ENCODE measurements at places on chromosomes 16 and 17.

- no peak for DNase-seq
Observed at GRCh38 chr17:48295362-48296288, 134.4 kb downstream of the SKAP1 start.

GRCh38 chr17:56933151-56933745, 19.4 kb upstream of the TRIM25 start:
- DNase-seq: no peak

GRCh38 chr17:48356866-48357265, 73.1 kb downstream of the SKAP1 start:
- DNase-seq: no peak

DNA sequence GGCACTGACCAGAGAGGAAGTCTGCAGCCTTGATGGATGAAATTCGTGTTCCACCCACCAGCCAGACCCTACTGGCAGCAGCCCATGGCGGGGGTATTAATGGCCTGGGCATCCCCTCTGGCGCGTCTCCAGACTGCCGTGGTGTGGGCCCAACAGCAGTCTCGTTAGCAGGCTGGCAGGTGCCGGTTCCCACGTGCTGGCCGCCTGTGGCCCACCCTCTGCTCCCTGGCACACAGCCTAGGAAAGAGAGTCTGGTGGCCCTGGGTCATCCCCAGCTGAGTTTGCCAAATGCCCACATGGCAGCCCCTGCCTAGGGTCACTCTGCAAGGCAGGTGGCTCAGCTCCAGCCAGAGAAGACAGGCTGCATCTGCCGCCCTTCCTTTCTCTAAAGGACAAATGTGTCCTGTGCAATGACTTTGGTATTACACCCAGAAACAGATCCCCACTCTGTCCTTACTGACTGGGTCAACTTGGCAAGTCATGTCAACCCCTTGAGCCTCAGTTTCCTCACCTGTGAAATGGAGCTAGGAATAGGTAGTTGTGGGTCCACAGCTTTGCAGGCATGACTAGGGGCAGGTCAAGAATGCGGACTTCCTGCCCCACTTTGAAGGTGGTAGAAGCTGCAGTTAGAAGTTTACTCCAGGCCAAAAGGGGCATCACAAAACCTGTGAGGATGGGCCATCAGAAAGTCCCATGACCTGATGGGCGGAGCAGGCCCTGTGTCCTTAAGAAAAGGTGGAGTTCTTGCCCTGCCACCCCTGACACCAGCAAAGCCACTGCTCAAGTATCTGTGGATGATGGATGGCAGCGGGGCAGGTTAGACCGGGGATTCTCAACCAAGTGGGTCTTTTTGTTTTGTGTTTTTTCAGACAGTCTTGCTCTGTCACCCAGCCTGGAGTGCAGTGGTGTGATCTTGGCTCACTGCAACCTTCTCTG, 76.6 kb downstream of the ABCC6 start:
- DNase-seq: no peak

DNA sequence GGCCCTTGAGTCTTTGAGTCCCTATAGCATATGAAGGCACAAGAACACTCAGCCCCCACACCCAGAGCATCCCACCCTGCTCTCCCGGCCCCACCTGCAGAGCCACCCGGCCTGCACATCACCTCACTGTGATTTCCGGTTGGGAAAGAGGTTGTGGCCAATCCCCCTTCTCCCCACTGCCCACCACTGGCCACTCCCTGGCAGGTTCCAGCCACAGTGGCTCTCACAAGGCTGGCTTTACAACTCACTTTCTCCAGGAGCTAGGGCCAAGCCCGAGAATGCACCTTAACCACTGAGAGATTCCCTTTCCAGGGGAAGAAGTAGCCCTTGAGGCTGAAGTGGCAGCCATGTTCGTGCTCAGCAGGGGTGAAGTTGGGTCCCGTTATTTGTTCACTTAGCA, 123.9 kb downstream of the C16orf78 start:
- no peak for DNase-seq

GRCh38 chr17:48586355-48587258, 3.4 kb downstream of the HOXB3 start:
- peak; percentile 50 for DNase-seq

GRCh38 chr17:11330006-11330405, 89.0 kb downstream of the SHISA6 start:
- DNase-seq: no peak

DNA sequence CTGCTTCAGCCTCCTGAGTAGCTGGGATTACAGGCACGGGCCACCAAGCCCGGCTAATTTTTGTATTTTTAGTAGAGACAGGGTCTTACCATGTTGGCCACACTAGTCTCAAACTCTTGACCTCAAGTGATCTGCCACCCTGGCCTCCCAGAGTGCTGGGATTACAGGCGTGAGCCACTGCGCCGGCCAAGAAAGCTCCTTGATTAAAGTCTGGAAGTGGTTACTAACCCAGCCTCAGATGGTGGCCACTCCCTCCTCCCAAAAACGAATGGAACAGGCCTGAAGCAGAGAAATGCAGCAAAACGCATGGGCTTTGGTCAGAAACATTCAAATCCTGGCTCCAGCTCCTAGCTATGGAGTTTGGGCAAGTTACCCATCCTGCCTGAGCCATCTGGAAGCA, 11.3 kb downstream of the FKBP10 start:
- DNase-seq: no peak

GRCh38 chr17:7560172-7561027, 1.3 kb upstream of the SENP3 start:
- DNase-seq: no peak

- no peak for DNase-seq
Observed at GRCh38 chr16:30870904-30871303, 23.0 kb downstream of the BCL7C start.

GRCh38 chr17:4156750-4157381, 13.9 kb downstream of the CYB5D2 start:
- no peak for DNase-seq

DNA sequence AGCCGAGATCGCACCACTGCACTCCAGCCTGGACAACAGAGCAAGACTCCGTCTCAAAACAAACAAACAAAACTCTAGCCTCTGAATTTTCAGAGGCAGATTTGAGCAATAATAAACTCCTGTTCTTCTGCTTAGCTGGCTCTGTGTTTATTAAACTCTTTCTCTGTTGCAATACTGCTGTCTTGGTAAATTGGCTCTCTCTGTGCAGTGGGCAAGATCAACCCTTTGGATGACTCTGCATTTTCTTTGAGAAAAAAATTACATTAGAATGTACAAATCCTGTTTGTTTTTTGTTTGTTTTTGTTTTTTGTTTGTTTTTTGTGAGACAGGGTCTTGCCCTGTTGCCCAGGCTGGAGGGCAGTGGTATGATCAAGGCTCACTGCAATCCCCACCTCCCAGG, 75.8 kb upstream of the RPH3AL start:
- DNase-seq: no peak

DNA sequence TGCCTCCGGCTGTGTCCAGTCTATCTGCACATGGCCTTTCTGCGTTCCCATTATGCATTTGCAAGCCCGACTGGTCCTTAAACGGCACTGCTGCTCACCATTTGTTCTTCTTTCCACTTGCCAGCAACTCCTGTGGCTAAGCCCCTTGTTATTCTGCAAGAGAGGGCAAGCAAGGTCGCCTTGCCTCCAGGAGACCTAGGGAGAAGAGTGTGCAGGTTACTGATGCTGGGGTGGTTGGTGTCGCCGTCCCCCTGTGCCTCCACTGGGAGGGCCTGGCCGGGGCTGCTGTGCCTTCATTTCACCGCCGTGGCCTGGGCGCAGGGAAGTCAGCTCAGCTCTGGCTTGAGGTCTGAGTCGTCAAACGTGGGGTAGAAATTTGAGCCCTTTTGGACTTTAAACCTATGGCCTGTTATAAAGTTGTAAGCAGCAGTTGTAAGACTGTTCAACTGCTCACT, 12.7 kb downstream of the SLC6A4 start:
- DNase-seq: no peak

DNA sequence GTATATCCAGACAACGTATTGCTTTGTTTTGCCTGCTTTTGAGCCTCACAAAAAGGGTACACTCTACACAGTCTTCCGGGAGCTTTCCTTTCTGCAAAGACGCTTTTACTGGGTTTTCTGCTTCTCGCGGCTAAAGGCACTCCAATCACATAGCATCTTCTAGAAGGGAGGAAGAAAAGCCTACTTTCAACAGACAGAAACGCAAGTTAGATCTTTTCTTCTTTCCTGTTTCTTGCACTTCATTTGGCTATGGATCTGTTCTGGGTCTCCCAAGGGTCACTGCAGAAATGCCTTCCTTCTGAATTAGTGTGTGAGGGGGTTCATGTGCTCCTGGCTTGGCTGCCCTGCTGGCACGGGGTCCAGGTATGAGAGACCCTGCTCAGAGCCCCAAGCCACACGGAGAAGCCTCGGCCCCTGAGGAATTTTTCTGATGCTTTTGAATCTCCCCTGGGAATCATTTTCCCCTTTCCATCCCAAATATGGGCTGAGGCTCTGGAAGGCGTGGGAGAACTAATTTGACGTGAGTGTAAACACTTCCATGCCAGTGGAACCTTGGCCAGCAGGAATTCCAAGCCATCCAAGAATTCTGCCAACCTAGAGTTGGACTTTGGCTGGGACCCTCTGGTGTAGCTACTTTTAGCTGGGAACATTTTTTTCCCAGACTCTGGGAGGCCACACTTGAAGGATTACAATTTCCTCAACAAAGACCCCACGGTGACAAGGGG, 49.6 kb upstream of the NKD1 start:
- no peak for DNase-seq

DNA sequence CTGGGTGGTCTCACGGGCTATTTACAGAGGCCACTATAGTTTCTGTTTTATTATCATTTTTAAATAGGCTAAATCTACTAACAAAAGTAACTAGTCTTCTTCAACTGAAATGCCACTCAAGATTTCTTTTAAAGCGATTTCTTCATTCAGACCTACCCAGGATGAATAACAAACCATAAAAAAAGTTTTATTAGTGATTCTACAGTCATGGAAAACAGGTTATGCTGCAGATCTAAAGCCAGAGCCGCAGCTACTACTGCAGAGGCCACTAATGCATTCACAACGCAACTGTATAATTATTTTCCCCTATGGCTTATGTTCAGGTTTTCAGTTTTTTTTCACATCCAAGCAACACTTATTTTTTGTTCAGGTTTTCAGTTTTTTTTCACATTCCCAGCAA, 136.2 kb upstream of the AXIN2 start:
- DNase-seq: no peak

GRCh38 chr17:66716236-66717026, 118.5 kb upstream of the CACNG5 start:
- peak; percentile 80 for DNase-seq

DNA sequence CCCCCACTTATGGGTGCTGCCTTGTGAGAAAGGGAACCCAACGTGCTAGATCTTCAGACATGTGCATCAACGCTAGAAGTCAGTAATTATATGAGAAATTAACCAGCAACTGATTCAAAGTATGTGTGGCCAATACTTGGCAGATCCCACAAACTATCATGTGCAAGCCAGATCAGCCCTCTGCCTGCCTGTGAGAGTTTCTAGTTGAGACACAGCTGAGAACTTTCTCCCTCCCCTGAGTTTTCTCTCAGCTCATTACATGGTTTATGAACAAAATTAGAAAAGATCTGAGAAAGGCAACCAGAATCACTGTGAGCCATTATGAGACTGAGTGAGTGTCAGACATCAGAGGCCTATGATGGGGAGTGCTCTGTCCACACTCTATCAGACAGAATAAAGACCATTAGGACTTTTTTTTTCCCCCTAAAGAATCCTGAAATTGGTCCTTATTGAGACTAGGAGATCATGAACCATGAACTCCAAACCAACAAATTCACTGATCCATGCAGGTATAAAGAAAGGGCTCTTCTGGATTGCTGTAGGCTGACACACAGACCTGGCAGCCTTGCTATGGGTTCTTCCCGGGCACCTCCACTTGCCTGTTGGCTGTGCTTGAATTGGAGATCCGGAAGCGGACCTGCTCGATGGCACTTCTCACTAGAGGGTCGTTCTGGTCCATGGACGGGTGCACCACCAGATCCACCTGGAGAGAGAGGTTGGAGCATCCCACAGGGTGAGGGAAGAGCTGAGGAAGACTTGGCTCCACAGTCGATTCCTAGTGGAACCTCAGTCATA, 51.5 kb downstream of the GTF3C1 start:
- no peak for DNase-seq

- DNase-seq: no peak
Observed at GRCh38 chr17:65404761-65405160, 156.7 kb downstream of the AXIN2 start.

DNA sequence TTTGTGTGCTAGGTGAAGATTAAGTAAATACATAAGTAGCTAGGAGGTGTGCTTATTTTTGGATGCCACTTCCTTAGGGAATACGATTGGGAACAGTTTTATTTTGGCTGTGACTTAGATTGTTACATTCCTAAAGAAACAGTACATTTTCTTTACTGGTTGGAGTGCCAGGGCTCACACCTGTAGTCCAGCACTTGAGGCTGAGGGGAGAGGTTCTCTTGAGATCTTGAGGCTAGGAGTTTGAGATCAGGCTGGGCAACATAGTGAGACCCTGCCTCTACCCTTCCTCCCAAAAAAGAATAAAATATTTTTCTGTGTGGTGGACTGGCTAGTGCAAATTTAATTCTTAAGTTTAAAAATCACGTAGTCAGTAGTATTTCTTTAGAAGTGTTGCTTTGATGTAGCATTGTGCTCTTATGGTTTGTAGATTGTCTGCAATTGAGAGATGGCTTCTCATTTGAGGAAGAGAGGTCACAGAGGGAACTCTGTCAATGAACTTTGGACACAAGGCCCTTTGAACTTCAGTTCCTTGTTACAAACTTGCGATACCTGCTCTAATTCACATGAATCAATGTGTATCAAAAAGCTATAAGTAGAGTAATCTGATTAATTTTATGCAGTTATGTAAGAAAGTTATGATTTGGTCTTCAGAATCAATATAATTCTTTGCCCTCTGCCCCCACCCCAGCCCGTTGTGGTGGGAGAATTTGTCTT, 7.1 kb downstream of the HAPSTR1 start:
- no peak for DNase-seq

DNA sequence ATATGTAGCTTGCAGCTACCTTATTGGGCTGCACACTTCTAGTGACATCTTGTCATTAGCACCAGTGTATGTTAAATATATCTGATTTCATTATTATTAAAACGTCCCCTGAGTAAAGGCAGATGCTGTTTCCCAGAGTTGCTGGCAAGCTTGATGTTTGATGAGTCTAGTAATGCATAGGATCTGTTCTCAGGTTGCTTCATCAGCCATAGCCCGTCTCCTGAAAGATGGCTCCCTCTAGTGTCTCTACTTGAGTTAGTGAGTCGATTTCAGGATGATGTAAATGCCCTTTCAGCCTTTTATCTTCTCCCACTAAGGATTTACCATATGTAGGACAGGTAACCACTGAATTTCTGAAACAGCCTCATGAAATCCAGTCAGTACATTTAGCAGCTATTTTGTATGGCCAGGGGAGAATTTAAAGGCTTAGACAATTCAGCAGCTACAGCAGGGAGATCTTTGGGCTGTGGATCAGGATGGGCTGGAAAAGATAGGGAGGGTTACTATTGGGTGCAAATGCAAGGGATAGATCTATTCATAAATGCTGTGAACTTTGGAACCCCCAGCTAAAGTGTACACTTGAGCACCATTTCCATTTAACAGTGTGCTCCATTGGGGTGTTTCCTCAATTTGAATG, 376.3 kb downstream of the CNTNAP4 start:
- peak; percentile 15 for DNase-seq

- DNase-seq: no peak
Observed at GRCh38 chr17:77466140-77466539, 325.4 kb downstream of the SEC14L1 start.

GRCh38 chr17:7416323-7416722, 3.8 kb upstream of the SPEM1 start:
- no peak for DNase-seq

- no peak for DNase-seq
Observed at GRCh38 chr17:68820825-68821481, 134.2 kb downstream of the ABCA8 start.
